ENCODE measurements at places on chromosomes 3 and 15. TPM values are rescaled to one million over a fixed set of nuclear protein-coding genes. Genes with fewer than 3 reads are reported as not detected.

CKMT1B gene
- total RNA-seq = 2.4 TPM

ARGFX gene
- not detected for total RNA-seq

FGF7 gene
- not detected for total RNA-seq

CCRL2 gene
- not detected for total RNA-seq

TF gene
- 9.5 TPM for total RNA-seq

CCR3 gene
- total RNA-seq = not detected

GPR149 gene
- not detected for total RNA-seq

STXBP5L gene
- total RNA-seq = 0.05 TPM

DNA sequence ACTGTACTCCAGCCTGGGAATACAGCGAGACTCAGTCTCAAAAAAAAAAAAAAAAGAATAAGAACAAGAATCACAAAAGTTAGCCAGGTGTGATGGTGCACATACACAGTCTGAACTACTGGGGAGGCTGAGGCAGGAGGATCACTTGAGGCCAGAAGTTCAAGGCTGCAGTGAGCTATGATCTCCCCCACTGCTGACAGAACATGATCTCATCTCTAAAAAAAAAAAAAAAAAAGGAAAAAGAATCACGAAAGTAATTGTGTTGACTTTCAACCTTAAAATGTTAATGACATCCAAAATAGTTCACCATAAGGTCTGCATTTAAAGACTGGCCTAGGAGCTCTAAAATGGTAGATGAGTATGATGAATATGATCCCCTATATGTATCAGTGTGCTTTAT, 68.0 kb upstream of the MAP4 start:
- DNase-seq = no peak

GRCh38 chr3:179376474-179376873, 29.0 kb downstream of the MFN1 start:
- no peak for DNase-seq

DNA sequence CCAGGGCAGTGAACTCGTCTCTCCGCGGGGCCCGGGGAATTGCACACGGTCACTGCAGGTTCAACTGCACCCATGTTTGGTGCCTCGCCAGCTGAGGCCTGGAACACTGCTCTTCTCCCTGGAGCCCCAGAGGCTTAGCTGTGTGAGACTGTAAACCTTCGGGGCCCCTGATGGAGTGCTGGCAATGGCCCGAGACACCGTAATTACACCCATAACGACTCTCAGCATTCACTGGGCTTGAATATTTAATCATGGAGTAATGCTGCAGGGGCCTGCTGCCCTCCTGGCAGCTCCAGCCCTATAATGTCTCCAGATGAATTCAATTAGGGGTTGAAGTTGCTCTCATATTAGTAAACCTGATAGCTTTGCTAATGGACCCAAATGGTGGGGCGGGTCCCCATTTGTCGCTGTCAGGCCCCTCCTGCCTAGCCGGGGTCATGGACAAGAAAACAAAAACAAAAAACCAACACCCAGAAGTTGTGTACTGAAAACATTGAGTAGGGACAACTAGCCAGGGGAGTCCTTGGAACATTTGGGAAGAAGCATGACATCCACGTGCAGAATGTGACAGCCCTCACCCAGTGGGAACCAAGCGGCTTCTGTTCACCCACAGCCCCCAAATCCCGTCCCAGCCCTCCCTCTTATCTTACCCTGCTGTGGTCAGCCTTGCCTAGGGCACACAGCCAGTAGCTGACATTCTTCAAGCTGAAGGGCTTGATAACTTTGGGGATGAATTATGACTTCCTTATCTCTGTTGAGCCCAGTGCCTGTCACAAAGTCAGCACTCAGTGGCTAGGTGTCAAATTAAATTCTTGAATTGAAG, 74.3 kb upstream of the SCN5A start:
- no peak for DNase-seq

DNA sequence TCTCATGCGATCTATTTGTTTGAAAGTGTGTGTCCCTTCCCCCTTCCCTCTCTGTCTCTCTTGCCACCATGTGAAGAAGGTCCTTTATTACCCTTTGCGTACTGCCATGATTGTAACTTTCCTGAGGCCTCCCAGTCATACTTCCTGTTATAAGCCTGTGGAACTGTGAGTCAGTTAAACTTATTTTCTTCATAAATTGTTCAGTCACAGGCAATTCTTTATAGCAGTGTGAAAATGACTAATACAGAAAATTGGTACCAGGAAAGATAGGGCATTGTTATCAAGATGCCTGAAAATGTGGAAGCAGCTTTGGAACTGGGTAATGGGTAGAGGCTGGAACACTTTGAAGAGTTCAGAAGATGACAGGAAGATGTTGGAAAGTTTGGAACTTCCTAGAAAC, 743.7 kb upstream of the NECTIN3 start:
- DNase-seq = no peak

GRCh38 chr3:147313513-147313912, 92.8 kb downstream of the ZIC4 start:
- no peak for DNase-seq

DNA sequence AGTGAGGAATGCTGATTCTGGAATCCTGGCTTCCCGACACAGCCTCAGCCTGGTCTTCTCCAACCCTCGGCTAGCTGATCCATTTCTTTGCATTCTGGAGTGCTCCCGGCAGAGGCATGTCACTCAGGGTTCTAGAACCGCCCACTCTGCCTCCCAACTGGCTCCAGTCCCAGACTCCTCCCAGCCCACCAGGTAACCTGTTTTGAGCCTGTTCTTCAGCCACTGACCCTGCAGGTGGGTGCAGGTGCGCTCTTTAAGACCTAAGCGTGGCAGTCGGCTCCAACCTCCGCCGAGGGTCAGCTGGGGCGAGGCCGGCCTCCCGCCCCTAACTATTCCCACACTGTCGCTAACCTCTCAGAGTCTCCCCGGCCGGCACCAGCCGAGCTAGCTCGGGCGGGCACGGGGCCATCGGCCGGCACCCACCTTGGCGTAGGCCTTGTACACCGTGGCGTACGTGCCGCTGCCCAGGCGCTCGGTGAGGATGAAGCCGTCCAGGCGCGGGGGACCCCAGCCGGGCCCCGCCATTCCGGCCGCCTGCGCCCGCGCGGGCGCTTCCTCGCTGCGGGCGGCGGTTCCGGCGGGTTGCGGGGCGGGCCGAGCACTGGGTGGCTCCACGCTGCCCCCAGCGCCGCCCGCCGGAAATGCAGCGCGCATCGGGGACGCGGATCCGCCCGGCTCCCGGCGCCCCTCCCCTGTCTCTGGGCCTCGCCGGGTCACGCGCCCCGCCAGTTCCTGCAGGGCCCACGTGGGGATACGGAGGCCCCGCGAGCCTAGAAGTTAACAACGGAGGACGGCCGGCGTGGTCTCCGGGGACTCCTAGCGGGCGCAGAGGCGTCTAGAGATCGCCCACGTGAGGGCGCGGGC, at the start of gene ULK3:
ULK3 (minus strand) TSS at position 576 of the 864 bp plus-strand sequence; CDS start at position 525, 51 bp downstream.
- no peak for DNase-seq

- DNase-seq = no peak
Observed at GRCh38 chr3:185807445-185808068, 17.3 kb downstream of the IGF2BP2 start.

DNA sequence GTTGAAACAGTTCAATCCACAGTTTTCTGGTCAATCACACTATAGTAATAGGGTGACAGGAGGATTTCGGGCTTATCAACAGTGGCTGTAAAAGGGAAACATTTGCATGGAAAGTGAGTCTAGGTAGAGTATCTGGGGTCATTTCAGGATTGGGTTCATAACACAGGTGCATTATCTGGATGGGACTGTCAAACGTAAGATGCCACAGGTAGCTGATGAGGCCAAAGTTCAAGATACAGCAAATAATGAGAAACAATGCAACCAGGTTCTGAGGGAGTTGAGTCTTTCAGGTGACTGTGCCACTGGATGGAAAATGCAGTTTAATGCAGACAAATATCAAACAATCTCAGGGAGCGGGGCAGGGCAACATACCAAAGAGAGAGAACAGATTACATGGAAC, 62.2 kb downstream of the WDR76 start:
- no peak for DNase-seq

DNA sequence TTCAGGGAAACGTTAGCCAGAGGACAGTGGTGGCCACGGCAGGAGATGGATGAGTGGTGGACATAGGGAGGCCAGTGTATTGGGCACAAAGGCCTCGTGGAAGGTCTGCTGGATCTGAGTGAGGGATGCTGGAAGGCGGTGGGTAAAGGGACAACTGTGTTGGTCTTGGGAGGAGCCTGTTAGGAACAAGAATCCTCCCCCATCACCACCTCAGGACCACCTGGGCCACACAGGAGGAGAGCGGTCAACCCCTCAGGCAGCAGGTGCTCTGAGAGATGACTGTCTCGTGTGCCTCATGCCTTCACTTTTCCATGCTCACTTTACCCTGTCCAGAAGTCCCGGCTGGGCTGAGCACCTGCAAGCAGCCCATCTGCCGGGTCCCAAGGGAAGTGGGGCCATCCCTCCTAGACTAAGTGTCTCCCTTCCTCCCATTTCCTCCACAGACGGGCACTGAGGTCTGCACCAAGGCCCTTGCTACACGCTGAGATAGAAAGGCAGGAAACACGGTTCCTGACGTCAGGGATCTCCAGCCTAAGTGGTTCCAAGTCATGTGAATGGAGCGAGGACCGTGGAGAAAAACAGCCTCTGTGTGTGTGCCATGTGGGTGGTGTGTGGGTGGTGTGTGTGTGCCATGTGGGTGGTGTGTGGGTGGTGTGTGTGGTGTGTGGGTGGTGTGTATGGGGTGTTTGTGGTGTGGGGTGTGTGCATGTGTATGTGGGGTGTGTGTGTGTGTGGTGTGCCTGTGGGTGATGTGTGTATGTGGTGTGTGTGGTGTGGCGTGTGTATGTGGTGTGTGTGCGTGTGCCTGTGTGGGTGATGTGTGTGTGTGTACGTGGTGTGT, 47.8 kb upstream of the CTSH start:
- no peak for DNase-seq

DNA sequence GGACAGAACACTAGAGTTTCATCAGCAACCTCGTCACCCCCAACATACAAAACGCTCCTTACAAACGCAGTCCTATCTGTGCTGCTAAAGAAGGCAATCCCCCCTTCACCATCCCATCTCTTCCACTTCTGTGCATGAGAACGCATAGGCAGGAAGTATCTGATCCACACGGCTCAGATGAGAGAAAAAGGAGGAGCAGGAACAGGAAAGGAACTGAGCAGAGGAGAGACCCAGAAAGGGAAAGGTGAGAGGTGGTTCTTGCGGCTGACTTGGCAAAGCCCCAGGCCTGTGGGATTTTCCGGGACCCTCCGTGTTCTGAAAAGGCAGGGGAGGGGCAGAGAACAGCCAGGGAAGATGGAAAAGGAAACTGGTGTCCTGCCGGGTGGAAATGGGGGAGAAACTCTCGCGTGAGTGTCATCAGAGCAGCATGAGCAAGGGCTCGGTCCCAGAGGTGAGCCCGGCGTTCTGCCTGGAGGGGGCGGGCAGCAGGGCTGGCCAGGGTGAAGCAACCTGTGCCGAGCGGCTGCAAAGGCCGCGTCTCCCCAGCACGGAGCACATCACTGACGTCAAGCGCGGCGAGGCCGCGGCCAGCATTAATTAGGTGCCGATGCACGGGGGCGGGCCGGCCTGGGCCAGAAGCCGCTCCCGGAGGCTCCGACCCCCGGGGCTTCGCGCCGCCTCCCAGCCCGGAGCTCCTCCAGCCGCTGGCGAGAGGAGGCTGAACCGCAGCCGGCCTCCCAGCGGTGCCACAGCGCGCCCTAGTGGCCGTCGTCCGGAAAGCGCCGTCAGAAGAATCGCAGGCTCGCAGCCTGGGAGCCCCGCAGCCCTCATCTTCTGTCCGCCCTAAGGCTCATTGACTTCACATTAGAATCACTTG, 35.8 kb downstream of the CPN2 start:
- DNase-seq = no peak

GRCh38 chr3:37096975-37097374, 77.4 kb downstream of the LRRFIP2 start:
- no peak for DNase-seq

DNA sequence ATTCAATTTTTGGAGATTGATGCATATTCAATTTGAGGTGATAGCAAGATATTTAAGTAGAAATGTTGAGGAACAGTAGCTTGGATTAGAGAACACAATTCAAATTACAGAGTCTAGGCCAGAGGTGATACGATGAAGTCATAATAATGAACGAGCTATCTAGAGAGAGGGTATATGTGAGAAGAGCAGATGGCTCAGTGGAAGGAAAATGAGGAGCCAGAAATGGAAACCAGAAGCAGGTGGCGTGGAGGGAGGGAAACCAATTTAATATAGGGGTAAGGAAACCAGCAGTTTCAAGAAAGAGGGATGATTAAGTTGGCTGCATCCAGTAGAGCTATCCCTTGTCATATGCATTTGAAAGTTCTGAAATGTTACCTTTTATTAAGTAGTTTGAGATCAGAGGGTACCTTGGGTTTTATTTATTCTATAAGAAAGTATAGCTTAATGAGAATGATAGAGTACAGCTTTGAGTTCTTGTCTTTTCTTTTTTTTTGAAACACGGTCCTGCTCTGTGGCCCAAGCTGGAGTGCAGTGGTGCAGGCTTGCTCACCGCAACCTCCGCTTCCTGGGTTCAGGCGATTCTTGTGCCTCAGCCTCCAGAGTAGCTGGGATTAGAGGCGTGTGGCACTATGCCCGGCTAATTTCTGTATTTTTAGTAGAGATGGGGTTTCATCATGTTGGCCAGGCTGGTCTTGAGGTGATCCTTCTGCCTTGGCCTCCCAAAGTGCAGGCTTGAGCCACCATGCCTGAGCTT, 22.1 kb downstream of the NCK1 start:
- no peak for DNase-seq

DNA sequence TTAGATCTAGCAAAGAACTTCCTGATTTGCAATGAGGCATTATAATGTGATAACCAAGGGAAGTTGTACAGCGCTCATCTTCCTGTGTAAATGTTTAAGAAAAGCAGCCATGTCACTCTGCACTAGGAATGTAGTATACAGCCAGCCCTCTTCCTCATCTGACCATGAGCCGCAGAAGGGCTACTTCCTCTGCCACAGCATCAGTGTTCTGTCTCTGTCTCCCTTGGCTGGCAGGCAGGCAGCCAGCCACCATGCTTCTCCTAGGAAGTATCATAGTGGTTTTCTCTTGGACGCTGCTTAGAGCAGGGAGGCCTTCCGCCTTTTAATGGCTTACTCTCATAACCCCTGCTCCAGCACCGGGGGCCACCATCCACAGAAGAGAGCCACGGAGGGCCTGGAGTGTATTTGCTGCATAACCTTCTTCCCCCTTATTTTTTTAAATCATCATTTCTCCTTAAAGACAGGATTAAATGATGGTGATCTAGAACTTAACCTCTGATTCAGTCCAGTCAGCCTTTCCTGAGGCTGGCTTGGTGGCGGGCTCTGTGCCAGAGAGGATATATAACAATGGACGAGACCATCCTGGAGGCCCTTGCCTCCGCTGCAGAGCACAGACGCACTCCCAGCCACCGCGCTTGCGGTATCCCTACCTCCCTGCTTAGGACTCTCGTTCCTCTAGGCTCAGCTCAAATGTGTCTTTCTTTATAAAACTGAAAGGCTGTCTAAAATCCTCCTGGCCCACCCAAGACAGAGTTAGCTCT, 57.3 kb upstream of the PLXNA1 start:
- DNase-seq = no peak

DNA sequence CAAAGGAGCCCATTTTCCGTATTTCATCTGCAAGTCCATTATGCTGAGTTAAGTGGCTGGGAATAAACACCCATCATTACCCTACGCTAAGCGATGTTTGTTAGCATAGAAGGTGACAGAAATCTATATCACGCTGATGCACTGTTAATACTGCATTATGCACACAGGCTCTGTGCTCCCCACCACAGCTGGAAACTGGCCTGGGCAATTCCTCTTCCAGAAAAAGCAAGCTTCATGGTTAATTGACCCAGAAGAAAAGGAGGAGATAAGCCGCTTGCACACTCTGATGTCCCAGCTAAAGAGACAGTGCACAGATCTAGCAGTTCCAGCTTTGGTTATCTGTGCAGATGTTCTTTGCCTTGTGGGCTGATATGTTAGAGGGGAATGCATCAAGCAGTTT, 232.6 kb downstream of the NTRK3 start:
- no peak for DNase-seq

Measured in Panc1 (cell line).